ENCODE measurements at places on chromosomes 11 and 22. TPM values are rescaled to one million over a fixed set of nuclear protein-coding genes. Genes with fewer than 3 reads are reported as not detected.

CACNA1I gene
- not detected for total RNA-seq

DNA sequence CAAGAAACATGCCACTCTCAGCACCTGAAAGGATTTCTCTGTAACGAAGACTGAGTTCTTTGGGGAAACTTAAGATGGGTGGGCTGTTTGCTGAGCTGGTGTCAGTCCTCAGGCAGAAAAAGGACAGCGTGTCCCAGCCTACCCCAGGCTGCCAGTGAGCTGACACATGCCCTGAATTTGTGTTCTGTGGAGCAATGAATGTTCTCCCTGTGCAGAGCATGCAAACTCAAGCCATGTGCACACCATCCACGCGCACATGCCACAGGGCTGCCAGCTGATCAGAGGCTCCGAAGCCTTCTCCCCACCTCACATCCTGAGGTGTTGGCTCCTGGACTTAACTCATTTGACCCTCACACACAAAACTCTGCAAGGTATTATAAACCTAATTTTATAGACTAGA, 104.9 kb downstream of the KCNC1 start:
- no peak for DNase-seq

DNA sequence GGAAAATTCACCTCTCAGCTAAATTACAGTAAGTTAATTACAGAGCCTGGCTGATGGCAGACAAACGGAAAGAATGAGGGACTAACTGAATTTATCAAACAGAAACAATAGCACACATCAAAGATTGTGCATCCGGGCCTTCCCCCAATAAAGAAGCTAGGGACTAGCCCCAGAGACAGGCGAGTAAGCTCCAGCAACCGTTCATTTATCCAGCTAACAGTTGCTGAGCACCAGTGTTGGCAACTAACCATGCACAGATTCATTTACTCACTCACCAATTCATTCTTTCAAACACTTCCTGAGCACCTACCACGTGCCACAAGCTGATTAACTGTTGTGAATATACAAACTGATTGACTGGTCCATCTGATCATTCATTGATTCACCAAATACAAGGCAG, 51.2 kb downstream of the SMCO4 start:
- no peak for DNase-seq

FOLR3 gene
- total RNA-seq: not detected
